ENCODE measurements at places on chromosomes 16 and 17.

- peak; percentile 74 for DNase-seq
Measured at GRCh38 chr17:18033442-18034099, 5.4 kb downstream of the ATPAF2 start.

GRCh38 chr17:64920419-64921172, 1.3 kb upstream of the LRRC37A3 start:
- no peak for DNase-seq

DNA sequence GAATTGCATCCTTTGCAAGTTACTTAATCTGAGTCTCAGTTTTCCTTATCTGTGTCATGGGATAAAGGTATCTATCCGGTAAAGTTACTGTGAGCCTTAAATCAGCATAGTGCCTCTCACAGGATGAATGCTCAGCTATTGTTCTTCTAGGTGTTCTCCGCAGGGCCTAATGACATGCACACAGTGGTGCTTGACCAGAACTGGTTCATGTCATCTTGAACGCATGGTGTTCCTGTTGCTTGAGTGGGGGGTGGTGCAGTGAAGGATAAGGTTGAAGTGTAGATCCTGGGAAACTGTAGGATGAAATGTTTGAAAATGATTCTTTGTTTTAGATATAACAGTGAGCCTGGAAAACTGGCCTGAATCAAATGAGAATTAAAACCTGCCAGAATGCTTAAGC, 4.0 kb downstream of the KRT40 start:
- DNase-seq = no peak

- no peak for DNase-seq
Measured at GRCh38 chr17:68399638-68400403, 57.5 kb downstream of the WIPI1 start.

DNA sequence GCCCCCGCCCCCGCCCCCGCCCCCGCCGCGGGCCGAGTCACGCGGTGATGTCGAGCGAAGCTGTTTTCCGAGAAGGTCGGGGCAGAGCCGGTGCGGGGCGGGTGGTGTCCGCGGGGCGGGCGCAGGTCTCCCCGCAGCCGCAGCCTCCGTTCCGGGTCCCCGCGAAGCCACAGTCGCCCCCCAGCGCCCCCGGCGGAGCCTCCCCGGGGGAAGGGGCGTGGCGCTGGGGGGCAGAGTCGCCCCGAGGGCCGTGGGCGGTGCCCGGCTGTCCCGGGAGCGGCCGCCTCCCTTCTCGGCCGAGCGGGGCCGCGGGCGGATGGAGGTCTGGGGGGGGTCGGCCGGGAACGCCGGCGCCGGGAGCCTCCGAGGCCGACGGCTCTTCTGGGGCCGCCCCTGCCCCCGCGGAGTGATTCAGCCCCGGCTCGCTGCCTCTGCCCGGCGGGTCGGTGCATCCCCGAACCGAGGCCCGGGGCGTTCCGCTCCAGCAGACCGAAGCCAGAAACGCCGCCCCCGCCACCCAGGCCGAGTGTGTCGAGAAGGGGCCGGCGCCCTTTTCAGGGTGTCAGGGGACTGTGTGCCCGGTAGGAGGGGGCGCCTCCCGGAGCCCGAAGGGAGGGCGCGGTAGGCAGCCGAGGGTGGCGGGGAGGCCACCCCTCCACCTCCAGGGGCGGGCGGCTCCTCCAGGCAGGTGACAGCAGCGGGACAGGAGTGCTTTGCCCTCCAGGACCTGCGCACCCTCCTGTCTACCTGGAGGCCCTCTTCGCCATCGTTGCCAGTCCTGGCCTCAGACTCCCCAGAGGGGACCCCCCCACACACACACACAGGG, 1.7 kb downstream of the METRNL start:
- DNase-seq = peak; percentile 79

GRCh38 chr17:48530887-48531272, at the start of gene HOXB1:
Gene HOXB1 (minus strand): TSS chr17:48531011. CDS start chr17:48530904, 107 bp downstream.
- DNase-seq = no peak

DNA sequence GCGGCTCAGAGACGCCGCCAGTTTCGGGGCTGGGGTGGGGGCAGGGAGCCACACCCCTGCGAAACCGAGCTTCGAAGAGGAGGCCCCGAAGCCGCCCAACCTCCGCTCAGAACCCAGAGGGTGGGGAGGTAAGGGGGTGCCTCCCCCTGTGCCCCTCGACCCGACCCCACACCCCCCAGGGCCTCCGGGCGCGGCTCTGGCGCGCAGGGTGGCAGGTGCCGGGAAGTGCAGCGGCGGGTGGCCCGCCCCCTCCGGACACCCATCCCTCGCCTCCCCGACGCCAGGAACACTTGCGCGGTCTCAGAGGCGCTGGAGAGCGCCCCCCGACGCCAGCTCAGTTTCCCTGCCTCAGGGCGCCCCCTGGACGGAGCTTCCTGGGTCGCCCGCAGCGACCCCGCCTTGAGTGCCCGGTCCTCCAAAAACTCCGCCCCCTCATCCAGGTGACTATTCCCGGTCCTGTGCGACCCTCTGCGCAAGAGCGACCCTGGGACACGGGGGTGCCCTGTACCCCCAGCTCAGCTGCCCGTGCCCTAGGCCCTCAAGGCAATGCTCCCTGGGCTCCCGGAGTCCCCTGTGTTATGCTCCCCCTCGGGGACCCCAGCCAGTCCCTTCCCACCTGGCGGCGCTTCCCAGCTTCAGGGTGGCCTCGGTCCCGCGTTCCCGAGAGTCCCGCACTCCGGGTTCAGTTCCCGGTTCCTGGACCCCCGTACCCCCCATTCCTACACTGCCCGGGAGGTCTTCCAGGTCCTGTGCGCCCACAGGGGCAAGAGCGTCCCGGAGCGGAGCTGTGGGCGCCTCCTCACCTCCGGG, 562 bp downstream of the PPL start:
- DNase-seq = no peak

DNA sequence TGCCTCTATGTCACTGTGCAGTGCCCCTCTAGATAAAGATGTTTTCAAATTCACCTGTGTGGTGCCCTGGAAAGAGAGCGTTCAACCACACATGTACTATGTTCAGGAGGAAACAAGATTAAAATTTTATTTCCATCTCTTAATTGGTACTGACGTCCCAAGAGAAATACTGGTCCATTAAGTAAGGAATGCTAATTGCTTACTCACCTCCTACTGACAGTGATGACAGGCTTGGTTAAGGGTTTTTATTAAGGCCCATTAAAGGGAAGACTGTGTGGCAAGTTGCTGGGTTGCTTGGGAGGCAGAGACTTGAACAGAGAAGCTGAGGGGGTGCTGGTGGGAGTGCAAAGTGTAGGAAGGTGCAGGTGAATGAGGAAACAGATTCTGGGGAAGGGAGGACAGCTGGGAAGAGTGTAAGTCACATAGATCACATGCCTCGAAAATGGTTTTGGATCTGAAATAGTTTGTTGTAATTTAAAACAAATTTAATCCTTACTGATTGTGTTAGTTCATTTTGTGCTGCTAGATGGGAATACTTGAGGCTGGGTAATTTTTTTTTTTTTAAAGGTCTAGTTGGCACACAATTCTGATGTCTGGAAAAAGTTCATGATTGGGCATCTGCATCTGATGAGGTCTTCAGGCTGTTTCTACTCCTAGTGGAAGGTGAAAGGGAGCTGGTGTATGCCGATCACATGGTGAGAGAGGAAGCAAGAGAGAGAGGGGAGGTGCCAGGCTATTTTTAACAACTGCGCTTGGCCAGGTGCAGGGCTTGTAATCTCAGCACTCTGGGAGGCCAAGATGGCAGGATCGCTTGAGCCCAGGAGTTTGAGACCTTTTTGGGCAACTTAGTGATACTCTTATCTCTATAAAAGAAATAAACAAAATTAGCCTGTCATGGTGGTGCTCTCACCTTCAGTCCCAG, 140.5 kb downstream of the CACNG3 start:
- no peak for DNase-seq

Measured in natural killer cell treated with Interleukin-12 subunit alpha and Interleukin-12 subunit beta and Interleukin-15 and Interleukin-18, amount 100 ng/mL, for 72 hours (primary cell).